ENCODE measurements at places on chromosomes 13 and 19.

GRCh38 chr13:76656056-76656455 lies 230.1 kb downstream of the KCTD12 start:
- no peak for DNase-seq

DNA sequence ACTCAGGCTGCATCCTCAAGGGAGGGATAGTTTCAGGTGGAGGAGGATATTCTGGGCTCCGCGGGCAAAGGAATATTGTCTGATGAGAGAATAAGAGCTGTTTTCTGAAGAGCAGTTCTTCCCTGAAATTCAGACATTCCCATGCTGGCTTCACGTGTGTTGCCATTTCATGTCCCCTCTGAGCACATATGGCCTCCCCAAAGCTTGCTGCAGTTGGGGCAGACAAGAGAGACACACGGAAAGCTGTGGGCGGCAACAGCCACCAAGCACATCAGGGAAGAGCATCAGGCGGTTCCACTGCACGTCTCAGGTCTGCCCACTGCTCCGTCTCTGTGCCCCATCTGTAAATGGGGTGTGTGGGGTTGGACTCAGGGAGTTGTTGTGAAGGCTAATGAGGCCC lies 247.5 kb upstream of the TSHZ3 start:
- no peak for DNase-seq

- no peak for DNase-seq
These were observed 138.4 kb downstream of the STK24 start for GRCh38 chr13:98438246-98439125.

- DNase-seq = no peak
These were observed 146.9 kb downstream of the TM9SF2 start for GRCh38 chr13:99648066-99648665.

DNA sequence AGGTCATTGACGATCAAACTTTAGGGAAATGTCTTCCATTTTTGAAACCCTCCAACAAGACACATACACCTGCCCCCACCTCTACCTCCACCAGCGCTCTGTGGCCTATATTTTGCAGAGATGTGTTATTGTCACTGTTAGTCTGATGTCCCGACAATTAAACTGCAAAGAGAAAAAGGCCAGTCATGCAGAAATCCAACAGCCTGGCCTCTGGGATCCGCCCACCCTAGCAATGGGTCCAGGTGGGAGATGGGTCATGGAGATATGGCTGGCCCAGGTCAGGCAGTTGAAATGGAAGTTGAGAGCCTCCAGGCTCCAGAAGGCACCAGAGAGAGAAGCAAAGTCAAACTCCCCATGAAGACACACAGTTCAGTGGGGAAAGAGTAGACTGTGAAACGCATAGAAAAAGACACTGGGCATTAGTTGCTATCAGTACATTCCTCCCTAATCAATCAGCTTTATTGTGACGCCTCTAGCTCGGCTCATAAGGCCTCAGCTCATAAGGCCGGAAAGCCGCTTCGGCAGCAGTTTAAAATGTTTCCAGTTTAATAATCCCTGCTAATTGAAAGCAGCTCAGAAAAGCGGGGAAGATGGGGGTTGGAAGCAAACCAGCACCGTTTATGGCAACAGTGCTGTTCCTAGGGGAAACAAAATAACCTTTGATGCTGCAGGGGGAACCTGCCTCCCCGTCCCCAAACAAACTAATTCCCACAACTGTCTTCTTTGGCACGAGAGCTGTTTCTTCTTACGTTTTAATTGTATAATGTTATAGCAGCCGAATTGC lies 239.7 kb upstream of the ZNF507 start:
- DNase-seq = no peak

DNA sequence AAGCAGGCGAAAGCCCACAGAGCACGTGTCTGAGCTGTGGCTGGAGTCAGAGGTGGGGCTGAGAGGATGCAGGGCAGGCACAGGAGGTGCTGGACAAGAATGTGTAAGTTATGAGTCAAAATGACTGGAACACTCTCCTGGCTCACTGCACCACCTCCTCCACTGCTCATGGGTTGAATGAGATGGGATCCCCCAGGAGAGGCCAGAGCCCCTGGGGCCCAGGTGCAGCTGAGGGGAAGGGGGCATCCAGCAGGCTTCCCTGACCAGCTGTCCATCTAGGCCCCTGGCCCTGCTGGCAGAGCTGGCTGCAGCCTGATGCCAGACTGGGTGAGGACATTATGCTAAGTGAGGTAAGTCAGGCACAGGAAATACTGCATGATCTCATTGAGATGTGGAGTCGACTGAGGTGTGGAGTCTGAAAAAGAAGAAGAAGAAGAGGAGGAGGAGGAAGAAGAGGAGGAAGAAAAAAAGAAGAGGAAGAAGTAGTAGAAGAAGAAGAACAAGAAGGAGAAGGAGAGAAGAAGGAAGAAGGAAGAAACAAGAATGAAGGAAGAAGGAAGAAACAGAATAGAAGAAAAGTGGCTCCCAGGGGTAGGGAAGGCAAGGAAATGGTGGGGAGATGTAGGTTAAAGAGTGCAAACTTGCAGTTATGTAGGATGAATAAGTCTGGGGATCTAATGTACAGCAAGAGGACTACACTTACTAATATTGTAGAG lies 747.4 kb downstream of the UQCRFS1 start:
- DNase-seq = peak; percentile 29

- peak; percentile 83 for DNase-seq
These were observed 53.4 kb downstream of the TSSK6 start for GRCh38 chr19:19461671-19462622.

DNA sequence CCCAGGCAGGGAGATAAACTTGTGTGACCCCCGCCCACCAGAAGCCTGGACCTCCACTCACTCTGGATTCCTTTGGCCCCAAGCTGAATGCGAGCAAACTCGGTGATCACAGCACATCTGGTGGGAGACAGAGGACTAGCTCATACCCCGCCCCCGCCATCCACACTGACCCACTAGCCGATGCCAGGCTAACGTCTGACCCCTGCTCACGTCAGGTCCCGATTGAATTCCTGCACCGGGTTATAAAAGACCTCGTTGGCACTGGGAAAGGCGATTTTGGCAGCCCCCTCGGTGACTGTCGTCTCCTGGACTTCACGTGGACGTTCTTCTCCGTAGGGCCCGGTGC lies 631 bp downstream of the TRMT1 start:
- no peak for DNase-seq

DNA sequence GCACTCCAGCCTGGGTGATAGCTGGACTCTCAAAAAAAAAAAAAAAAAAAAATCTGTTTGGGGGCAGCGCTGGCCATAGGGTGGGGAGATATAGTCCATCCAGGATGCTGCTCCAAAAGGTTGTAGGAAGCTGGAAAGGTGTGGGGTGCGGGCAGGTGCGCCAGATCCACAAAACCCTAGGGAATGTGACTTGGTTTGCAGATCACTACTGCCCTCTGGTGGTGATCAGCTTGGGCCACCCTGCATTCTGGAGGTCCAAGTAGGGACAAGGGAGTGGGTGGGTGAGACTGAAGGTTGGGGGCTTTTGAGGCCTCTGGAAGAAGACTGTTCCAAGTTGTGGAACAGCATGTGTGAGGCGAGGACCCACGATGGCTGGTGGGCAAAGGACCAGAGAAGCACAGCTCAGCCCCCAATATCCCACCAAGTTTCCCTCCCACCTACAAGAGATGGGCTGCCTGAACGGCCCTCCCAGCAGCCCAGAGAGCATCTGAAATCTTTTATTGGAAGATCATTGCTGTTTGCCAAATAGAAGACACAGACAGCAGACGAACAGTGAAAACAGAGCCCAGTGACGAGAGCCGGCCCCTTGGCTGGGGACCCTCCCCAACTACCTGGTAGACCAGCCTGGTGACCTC lies 10.4 kb upstream of the TYK2 start:
- DNase-seq = peak; percentile 83

GRCh38 chr13:71801781-71802180 lies 65.2 kb downstream of the DACH1 start:
- DNase-seq = no peak

DNA sequence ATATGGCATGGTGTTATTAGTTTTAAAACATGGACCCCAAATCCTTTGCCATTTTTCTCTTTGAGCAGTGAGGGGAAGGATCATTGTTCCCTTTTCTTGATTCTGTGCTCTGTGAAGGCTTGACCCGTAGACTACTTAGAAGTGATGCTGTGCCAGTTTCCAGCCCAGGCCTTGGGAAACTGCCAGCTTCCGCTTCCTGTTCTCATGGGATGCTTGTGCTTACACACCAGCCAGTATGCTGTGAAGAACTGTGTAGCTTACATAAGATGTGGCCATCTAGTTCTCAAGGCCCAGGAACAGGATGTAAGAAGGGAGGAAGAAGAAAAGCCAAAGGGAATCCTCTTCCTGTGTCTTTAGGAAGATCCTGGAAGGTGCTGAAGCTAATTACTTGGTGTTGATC lies 180.9 kb downstream of the PCCA start:
- peak; percentile 71 for DNase-seq

DNA sequence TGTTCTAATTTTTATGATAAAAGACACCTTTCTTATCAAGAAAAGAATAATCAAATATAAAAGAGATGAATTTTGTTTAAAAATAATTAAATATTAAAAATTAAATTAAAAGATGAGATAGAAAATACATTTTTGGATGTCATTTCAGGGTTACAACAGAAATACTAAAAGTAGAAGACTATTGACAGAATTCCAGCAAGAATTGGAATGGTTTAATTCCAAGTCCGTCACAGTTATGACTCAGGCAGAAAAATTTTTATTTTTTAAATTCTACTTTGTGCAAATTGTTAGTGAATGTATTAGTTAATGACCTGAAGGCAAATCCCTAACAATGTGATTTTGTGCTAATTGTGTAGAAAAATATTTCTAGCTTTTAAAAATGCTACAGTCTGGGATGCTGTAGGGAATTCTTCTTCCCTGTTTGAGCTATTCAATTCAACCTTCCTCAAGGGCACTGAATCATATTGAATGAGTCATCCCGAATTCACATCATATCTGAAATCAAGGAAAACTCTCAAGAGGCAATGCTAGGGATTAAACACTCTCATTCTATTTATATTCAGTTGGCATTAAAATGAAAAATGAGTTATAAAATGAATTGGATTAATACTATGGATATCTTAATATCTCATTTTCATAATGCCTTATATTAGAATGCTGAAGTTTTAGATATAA lies 633.5 kb upstream of the ATXN8OS start:
- no peak for DNase-seq

DNA sequence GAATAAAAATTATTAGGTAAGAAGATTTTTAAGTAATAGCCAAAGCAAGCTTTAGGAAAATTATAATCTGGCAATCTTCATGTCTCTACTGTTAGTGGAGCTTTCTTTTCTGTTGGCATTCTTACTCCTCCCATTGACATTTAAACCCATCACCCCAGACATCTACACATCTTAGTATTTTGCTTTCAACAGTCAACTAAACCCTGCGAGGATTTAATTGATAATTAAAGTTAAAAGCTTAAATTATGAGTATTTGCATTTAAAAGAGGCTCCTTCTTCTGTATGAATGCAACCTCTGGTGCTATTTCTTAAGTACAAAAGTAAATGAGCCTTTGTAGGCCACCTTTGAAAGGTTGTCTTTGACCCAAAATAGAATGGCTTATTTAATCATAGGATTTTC lies 148.1 kb downstream of the DACH1 start:
- DNase-seq = no peak

- DNase-seq = no peak
These were observed 205.4 kb downstream of the SHISA2 start for GRCh38 chr13:25846222-25846984.

DNA sequence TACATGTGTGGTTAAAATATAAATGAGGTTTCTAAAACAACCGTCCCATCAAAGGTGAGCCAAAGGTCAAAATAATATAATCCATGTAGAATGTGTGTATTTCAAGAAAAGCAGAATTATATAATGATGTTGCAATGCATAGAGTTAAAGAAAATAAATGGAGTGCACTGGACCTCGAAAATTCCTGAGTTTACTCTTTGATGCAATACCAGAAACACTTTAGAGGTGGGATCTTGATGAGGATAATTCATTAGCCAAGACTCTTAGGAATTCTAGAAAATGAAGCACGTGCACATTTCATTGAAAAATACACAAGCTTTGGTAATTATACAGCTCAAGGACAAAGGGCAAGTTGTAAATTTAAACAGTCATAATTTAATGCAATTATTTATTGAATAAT lies 508.9 kb upstream of the ARGLU1 start:
- DNase-seq = no peak

DNA sequence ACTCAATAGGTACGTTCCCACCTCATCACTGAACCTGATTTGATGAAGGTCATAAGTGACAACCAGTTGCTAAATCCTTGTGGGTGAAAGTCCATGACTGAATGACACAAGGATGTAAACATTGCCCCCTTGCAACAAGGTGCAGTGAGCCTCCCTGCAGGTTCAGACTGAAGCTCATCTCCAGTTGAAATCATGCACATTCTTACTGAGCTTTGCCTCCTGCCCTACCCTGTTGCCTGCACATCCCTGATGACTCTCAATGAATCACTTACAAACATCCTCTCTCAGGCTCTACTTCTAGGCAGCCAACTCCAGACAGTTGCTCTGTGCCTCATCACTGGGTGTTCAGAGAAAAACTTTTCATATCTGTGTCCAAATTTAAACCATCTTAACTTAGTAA lies 42.5 kb upstream of the ARGLU1 start:
- no peak for DNase-seq

DNA sequence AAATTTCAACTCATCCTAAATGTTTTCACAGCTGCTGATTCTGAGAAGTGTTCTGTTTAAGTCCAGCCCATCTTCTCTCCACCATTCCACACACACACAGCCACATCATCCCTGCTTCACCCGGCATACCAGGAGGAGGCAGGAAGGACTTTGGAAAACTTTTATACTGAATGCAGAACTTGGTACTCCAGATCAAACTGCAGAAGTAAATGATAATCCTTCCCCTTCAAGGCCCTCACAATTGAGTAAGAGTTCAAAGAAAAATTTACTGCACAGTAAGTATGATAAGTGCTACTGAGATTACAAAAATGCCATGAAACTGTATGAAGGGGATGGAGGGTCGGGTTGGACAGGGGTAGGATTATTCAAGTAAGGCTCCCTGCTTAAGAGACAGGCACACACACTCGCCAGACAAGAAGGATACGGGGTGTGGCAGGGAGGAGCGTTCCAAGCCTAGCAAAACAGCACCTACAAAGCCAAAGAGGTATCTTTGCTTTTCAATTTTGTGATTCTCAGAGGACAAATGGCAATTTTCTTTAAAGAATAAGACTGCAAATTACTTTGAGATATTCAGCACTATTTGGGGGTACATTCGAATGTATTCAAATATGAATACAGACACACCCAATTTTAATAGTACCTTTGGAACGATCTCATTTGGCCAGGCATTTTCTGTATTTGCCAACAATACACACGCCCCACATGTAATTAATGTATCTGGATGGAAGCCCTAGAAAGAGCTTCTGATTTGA lies 2.5 kb downstream of the USP12 start:
- DNase-seq = no peak

- DNase-seq = peak; percentile 78
These were observed 3.8 kb downstream of the MAMSTR start for GRCh38 chr19:48715681-48716171.

- peak; percentile 89 for DNase-seq
These were observed 11.0 kb downstream of the CYTH2 start for GRCh38 chr19:48480183-48480557.

GRCh38 chr13:108795841-108796240 lies 166.4 kb downstream of the MYO16 start:
- DNase-seq = no peak
